ENCODE measurements at places on chromosomes 12 and 14.
A peak's percentile ranks its signal among the peaks of the same experiment; 100 is the strongest.

GRCh38 chr12:58833853-58834252 lies 86.5 kb downstream of the LRIG3 start:
- no peak for DNase-seq

DNA sequence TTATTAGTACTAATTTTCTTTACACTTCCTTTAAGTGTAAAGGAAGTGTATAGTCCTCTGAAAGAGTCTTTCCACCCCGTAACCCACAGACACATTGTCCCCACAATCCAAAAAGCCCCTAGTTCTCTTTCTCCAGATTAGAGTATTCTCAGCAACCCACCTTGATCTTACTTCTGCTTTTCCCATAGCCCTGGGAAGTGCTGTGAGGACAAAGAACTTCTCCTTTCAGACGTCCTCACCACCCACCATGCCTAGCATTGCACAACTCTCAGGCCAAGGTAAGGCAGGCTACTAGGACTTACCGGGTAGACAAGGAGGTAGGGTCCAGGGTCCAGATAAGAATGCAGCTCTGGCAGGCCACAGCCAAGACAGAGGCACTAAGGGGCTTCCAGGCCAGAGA lies 7.4 kb downstream of the AAAS start:
- DNase-seq: peak; percentile 41

DNA sequence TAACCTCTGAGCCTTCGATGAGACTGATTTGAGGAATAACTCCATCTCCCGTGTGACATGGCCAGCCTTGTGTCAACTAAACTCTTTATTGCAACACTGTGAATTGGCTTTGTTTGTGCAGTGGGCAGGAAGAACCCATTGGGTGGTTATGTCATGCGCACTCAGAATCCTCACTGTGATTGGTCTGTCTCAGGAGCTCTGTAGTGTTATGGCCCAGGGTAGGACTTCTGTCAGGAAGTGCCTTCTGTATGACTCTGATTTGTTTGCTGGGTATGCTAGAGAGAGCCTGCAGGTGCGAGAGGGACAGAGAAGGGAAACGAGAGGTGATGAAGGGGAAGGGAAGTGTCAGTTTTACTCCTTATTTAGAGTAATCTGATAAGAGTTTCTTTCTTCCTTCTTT lies 71.5 kb upstream of the DCD start:
- no peak for DNase-seq

DNA sequence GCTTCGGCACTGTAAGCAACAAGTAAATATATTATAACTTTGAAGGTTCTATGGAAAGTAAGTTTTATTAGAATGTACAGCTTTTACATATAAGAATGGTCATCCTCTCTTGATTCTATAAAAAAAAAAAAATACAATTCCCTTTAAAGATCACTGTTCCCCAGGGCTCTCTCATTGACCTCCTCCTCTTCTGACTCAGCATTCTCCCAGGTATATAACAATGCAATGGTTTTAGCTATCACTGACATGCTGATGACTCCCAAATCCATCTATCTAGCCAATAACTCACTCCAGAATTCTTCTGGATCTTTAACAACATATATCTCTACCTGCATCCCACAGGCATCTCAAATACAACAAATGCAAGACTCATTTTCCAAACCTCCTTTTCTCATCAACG lies 62.7 kb downstream of the EEA1 start:
- no peak for DNase-seq

GRCh38 chr12:108094056-108094649 lies 34.9 kb upstream of the WSCD2 start:
- DNase-seq: no peak

DNA sequence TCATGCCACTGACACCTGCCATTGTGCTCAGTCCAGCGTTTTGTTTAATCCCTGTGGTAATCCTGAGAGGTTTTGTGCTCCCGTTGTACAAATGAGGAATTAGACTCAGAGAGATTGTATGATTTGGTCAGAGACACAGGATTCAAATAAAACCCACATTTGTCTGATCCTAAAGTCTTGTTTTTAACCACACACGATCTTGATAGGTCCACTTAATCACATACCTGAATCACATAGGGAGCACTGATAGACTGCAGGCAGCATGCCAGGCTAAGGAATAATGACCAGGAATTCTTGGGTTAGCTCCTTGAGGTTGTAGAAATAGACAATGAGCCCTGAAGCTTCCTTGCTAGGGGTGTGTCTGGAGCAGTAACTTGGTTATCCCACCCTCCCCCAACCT lies 202.6 kb upstream of the RGS6 start:
- no peak for DNase-seq

DNA sequence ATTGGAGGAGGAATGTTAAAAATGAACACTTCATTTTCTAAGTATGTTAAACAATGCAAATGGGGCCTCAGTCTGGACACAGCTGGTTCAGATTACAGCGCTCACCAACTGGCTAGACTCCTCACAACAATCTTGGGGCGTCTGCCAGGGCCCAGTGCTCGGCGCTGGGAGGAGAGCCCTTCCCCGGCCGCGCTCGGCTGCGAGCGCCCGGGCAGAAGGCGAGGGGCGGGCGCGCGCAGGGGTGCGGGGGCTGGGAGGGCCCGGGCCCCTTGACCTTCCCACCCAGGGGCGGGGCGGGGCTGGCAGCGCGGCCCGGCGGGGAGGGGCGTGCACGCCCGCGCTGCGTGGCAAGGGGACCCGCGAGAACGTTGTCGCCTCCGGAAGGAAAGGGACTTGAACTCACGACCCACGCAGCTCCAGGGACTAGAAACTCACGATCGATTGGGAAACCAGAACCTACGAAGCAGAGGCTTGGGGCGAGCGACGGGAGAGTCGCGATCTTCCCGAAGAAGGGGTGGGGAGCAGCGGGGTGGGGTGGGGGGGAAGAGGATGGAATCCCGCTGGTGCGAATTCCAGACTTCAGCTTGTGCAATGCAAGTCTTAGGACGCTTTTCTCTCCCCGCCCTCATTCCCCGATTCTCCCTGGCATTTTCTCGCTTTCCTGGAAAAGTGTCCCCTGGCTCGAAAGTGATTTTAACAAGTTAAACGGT lies at the start of gene FBLN5:
FBLN5 (minus strand) TSS at position 220 of the 710 bp plus-strand sequence. CDS start 465 bp downstream, outside the sequence.
- no peak for DNase-seq
